T-helper 17 cell (primary cell): ENCODE measurements at places on chromosomes 4 and X.

- DNase-seq, result no peak
Measured at GRCh38 chrX:134734466-134734952, 76.2 kb upstream of the PLAC1 start.

DNA sequence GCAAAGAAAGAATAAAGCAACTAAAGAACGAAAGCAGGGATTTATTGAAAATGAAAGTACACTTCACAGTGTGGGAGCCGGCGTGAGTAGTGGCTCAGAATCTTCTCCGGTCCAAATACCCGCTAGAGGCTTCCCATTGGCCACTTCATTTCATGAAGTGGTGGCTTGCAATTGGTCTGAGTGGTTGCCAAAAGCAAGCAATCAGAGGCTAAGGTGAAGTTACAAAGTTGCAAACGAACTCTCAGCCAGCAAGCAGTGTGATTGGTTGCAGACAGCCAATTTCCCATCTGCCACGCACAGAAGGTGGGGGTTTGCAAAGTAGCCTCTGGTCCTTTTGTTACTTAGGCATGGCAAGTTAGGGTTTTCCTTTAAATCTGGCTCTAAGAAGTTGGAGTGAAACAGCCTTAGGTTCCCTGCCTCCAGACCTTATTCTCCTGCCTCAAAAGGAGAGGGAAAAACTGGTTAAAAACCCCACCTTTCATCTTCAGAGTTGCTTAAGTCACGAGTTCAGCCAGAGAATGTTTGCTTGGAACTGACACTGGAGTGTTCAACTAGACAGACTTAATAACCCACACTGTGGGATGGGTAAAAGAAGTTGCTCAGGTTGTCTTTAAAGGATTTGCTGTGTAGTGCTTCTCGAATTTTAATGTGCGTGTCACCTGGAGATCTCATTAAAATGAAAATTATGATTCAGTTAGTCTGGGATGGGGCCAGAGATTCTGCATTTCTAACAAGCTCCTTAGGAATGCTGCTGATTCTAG lies 6.9 kb upstream of the CLOCK start:
- DNase-seq, result no peak

DNA sequence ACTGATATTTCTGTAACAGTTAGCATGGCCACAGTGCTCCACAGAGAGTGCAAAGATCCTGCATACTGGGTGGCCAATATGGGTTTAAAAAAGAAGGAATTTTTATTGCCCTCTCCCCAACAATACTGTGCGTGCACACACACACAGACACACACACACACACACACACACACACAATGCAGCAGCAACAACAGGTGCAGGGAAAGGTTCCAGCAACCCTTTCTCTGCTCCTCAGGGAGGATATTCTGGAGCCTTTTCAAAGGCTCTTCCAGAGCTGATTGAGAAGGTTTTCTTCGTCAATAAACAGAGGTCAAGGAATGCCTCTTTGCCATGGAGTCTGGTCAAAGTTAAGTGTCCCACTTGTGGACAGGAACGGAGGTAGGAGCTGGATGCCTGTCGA lies 84.8 kb upstream of the ZFP42 start:
- DNase-seq, result no peak

DNA sequence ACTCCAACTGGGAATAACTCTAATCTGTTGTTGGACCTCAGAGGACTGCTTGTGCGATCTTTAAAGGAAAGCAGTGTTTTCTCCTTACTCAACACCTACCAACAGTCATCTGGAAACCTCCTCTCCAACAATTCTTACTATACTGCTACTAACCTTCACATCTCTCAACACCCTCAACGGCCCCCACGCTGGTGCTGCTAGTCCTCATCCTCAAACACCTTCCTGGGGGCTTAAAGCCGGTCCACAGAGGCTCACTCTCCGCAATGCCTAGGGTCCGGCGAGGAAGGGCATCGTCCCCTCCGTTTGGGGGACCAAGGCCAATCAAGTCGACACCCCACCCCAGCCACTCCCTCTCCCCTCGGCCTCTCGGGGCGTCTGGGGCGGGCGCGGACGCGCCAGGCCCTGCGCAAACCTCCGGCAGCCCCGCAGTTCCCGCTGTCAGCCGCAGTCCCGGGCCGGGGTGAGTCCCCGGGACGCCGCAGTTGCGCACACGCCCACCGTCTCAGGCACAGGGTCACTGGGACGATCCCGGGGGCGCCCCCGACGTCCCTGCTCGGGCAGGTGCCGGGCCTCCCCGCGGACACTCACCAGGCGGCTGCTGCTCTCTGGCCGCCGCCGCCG lies 418 bp downstream of the TAB3 start:
- no peak for DNase-seq

DNA sequence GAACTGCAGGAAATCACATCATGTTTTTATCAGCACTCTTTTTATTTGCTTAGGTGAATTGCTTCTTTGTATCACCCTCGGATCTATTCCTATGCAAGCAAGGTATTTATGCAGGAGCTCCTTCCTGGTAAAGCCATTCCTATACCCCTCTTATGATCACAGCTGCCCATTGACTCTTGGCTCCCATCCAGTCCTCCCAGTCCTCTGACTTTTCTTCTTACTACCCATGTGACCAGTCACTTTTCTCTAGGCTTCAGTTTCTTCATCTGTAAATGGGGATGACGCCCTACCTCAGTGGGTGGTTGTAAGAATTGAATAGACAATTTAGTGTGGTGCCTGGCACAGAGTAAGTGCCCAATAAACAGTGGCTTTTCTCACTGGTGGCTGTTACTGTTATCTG lies 144.9 kb downstream of the FHIP1A start:
- no peak for DNase-seq

DNA sequence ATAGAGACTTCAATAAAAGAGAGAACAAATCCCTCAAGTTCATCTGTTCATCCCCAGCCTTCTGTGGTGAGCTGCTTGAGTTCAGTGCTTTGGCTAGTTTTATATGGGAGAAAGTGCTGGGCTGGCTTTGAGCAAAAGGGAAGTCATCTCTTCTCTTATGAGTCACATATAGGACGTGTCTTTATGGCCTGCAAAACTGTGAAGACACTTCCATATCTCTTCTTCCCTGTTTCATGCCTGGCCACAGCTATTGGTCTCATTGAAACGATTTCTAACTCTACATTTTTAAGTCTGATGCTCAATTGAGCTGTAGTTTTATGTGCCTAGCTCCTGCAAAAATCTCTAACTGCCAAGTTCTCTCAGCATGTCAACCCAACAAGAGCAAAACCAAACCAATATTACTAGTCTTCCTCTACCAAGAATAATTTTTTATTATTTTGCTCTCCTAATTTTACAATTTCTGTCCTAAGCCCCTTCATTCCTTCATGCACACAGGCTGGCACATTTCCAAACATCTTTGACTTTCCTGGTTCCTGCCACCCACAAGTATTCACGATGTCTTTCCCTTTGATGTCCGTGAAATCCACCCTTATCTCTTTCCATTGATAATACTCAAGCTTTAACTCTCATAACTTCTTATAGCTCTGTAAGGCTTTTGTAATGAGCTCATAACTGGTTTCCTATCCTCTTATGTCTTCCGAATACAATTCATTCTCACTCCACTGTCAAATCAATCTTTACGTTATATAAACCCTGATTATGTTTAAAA lies 165.3 kb downstream of the BTC start:
- DNase-seq, result no peak
